ENCODE measurements at places on chromosomes 2 and 18.

DNA sequence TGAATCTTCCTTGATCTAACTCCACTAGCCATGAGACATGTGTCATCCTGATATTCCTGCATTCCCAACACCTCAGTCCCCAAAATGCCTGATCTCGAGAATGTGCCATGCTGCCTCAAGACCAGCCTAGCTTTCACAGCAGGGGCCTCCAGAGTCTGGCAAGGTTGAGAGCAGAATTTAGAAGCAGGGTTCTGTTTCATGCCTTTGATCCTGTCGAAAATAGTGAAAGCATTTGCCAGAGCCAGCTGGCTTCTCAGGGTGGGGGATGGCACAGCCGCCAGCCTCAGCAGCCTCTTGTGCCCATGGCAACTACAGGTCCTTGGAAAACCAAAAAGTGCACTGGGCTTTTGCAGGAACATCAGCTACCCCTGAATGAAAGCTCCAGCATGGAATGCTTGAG, 143.5 kb downstream of the RTN4 start:
- no peak for DNase-seq

DNA sequence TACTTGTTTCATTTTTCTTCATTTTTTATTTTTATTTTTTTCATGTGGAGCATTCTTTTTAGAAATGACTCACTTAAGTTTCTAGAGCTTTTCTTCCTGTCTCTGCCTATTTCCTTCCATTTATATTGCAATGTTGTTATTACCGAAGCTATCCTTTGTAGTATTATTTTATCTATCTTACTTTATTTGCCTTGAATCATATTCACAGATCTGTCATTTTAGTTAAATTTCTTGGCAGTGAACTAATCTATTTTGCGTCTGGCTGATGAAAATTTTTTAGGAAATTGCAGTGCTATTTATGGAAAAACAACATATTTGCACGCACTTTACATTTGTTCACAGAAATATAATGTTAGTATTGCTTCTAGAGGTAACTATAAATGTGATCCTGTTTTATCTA, 956.9 kb upstream of the SLC39A10 start:
- DNase-seq: no peak

- DNase-seq: no peak
Observed at GRCh38 chr2:206824993-206825392, 59.6 kb downstream of the FASTKD2 start.

DNA sequence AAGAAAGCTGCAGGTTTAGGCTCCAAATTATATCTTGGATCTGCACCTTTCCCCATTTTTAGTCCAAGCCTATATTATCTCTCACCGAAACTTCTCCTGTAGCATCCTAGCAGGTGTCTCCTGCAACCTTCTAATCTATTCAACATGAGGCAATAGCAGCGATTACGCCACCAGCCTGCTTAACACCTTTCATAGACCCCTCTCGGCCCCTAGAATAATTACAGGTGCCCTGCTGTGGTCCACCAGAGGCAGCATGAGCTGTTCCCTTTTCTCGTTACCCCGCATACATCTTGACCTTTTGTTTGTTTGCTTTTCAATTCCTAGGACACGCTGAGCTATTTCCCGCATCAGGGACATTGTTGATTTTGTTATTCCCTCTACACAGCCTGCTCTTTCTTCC, 361.9 kb downstream of the CYRIA start:
- DNase-seq: no peak

GRCh38 chr2:72689579-72690195, 136.1 kb downstream of the EXOC6B start:
- DNase-seq: no peak

GRCh38 chr18:35060122-35060815, 19.1 kb downstream of the MAPRE2 start:
- no peak for DNase-seq

- no peak for DNase-seq
Observed at GRCh38 chr2:186551323-186552050, 38.4 kb upstream of the ITGAV start.

- no peak for DNase-seq
Observed at GRCh38 chr18:37298816-37299215, 266.8 kb downstream of the CELF4 start.

DNA sequence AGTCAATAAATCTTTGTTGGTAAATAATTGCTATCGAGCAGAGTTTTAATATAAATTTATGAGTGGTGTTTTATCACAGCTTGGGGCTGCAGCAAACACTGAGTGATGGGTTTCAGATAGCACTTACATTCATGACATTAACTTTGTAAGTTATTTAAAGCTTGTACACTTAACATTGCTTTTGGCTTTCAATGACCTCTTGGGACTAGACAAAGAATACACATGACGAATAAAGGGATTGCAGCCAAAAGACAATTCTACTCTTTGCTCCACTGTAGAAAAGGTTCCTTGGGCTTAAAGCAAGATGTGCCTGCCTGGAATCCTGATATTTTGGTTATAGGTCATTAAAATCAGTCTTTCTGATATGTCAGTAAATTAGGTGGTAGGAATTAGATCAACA, 299.5 kb downstream of the GBX2 start:
- no peak for DNase-seq

DNA sequence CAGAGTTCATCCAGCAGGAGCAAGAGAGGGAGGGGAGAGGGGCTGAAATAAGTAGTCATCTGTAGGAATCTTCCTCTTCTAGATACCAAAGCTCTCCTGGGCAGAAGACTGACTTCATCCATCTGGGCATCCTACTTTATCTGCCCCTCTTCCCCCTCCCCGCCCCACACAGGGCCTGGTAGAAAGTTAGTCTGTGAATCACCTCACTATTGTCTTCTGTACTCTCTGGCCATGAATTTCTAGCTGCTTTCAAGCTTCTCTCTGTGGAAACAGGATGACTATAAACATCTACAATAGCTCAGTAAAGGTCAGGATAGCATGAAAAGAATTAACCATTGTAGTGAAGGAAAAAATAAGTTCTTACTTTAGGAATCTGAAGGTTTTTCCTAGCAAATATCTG, 47.7 kb upstream of the RNU4ATAC start:
- no peak for DNase-seq

DNA sequence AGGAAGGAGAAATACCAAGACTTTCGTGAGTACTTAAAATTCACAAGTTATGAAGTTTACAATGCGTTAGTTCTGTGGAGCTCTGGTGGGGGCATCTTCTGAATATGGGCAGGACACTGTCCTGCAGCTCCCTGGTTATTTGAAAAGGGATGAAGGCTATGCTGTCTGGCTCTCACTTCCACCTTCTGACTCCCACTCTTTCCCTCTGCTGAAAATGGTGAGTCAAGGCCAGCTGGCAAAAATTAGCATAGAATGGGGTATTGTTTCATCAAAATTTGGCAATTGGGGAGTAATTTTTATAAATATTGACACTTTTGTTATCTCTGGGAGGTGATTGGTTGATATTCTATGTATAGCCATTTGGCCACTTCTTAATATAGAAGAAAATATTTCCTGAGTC, 177.4 kb downstream of the PARD3B start:
- no peak for DNase-seq

- DNase-seq: no peak
Observed at GRCh38 chr2:147067136-147067535, 777.7 kb upstream of the ACVR2A start.

GRCh38 chr18:10403708-10404107, 50.7 kb upstream of the APCDD1 start:
- DNase-seq: no peak

GRCh38 chr18:27789406-27789805, 387.5 kb downstream of the CDH2 start:
- DNase-seq: no peak

GRCh38 chr2:3787768-3788167, 84.4 kb downstream of the DCDC2C start:
- no peak for DNase-seq

DNA sequence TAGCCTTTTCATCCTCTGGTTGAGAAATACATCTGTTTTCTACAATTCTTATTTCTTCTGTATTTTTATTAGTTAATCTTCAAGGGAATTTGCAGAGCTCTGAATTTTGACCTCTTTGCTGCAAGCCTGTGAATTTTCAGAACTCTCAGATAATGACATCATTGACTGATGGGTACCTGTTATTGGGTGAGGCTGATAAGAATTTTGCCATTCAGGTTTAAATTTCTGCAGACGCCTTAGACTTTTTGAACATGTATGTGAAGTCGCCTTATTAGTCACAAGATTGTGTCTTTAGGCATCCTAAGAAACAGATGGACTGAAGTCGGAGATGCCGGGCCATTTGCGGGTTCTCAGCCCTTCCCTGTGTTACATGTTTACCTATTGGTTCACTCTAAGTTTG, 82.4 kb downstream of the SPTBN1 start:
- no peak for DNase-seq
